ENCODE measurements at places on chromosomes 16 and 17.

DNA sequence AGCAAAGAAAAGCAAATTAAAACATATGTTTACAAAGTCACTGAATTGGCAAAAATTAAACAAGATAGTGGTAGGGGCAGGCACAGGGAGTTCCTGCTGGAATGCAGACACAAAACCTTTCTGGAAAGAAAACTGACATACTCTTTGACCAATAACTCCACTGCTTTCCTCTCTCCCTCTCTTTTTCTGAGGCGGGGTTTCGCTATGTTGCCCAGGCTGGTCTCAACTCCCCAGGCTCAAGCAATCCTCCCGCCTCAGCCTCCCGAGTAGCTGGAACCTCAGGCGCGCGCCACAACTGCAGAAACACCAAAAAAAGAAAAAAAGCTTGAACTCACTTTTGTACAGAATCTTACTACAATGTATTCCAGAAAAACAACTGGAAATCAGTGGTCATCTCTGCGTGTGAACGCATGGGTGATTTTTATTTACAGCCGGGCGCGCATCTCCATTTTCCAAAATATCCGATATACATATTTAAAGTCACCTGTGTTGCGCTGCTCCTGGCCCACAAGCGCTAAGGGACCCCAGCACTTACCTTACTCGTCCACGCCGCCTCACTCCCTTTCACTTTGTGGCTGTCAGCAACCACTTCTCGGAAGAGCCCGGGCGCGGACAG, 480 bp downstream of the TXNL4B start:
- DNase-seq, result no peak

GRCh38 chr16:58187092-58187491, 10.8 kb downstream of the CSNK2A2 start:
- no peak for DNase-seq

DNA sequence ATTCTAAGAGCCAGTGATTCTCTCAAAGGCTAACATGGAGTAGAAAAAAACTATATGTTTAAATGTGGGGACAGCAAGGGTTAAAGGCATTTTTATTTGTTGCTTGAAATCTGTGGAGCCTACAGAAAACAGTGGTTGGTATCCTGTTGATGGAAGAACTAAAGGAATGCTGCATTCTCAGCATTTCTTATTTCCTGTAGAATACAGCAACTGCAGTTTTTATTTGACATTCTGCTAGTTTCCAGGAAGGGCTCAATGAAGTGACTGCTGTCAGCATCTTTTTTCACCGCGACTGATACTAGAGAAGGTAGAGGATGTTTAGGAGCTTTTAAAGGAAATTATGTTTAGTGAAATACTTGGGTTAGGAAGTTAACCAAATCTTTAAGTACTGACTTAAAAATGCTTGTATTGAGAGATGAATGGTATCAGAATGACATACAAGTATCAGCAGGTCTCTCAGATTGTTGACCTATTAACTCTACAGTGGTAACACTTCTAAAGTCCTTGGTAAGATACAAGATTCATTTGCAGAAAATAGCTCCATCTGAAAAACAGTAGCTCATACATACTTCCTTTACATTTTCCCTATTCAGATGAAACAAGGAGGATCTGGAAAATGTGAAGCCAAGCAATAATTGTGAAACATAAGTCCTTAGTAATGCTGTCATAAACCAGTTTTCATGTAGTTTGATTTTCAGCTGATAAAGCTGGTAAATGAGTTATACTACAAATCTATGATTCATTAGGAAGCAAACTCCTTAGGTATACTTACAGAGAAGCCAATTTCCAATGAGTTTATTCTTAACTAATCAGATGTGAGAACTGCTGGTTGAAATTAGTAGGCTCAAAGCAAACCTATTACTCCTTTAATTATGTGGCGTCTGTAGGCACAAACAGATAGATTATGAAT, 15.2 kb downstream of the CLTC start:
- no peak for DNase-seq

GRCh38 chr17:18859256-18859655, 1.3 kb downstream of the PRPSAP2 start:
- no peak for DNase-seq

- no peak for DNase-seq
These were observed 65.6 kb downstream of the JPH3 start for GRCh38 chr16:87667946-87668345.

DNA sequence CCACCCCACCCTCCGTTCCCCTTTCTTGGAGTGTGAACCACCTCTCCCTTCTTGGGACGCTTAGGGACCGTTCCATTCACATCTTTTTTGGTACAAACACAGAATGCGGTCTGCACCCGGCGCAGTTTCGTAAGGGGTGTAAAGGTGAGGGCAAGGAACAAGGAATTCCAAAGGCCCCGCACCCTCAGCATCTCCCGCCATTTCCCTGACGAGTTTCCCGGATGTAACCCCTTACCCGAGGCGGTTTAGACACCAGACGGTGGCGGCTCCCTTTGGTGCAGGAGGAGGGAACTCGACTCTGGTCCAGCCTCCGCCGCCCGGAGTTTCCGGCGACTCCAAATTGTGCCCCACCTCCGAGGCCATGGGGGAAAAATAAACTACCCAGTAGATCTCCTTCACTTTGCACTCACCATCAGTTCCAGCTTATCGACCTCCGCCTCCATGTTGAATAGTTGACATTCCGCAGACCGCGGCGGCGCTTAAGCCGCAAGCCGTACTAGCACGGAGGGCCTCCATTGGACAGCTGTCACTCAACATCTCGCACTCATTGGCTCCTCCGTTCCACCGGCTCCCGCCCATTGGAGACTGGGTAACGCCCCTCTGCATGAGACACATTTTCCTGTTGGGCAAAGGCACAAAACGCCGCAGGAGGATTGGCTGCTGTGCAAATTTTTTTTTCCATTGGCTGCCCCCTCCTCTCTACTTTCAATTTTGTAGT, at the start of gene SKA2:
TSS of gene SKA2 (minus strand) at position 466 of the 718 bp plus-strand sequence. CDS start at position 443, 23 bp downstream.
- no peak for DNase-seq

- DNase-seq, result peak; percentile 28
These were observed 603 bp upstream of the TMEM95 start for GRCh38 chr17:7354262-7354843.

DNA sequence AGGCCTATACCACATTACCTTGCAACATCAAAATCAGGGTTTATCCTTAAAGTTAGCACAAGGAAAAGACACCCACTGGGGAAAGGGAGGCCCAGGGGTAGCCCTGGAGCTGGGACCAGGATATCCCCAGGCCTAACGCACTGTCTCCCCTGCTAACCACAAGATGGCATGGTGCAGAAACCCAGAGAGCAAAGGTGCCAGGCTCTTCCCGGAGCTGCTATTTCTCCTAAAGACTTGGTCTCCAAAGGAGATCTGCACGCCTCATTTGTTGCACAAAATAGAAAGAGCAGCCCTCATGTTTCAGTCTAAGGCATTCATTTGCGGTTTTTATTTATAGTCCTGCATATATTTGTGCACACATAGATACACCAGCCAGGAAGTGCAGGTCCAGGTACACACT, 408.6 kb downstream of the SOX9 start:
- DNase-seq, result no peak

- DNase-seq, result no peak
These were observed 1.1 kb downstream of the C1QBP start for GRCh38 chr17:5437721-5438317.

DNA sequence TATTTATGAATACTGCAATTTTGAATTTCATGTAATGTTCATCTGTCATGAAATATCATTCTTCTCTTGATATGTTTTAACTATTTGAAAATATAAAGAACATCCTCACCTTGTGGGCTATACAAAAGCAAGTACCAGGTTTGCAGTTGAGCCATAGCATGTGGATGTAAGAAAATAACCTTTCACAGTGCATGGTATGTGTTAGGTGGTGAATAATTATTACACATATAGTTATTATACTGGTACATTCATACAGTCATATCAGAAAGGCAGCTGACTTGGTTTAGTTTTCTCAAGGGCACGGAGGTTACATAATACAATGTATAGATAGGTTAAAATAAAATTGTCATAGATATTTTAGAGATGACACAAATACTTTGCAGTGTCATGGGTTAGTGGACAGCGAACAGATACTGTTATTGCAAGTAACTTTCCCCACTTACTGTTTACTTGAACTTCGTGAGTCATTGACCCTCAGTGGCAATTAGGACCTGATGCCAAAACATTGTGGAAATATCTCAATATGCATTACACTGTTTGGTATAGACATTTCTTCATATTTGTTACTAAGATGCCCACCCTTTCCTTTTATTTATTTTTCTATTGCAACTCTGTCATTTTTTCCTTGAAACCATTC, 445.4 kb upstream of the GOT2 start:
- no peak for DNase-seq

- DNase-seq, result no peak
These were observed 3.6 kb downstream of the CD19 start for GRCh38 chr16:28935346-28935745.

- no peak for DNase-seq
These were observed 91.4 kb upstream of the GSE1 start for GRCh38 chr16:85521552-85522307.

- no peak for DNase-seq
These were observed 158.5 kb upstream of the RPH3AL start for GRCh38 chr17:511001-511698.

DNA sequence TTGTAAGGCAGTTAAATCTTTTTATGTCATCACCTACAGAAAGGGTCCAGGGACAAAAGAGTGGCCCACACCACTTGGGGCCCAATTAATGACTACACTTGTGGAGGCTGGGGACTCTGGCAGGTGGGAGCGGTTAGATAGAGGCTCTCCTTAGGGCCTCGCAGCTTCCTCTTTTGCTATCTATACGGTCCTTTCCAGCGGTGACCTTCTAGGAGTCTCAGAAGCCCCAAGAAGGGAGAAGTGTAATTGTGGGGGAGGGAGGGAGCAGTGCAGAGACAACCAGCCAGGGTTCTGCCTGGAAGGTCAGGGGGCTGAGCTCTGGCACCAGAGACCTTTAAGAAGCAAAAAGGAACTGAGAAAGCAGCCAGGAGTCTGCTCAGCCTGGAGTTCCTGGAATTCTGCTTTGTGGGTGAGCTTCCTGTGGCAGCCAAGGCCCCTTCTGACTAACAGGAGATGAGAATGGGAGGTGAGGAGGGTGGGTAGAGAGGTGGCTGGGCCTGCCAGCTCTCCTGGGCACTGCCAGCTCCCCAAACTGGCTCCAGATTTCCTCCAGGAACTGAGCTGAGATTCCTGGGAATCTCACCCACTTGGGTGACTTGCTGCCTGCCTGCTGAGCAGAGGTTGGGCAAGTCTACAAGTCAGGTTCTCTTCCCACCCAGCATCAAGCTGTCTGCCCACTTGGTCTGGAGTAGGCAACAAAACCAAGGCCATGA, 16.3 kb upstream of the MAP3K14 start:
- DNase-seq, result peak; percentile 20

DNA sequence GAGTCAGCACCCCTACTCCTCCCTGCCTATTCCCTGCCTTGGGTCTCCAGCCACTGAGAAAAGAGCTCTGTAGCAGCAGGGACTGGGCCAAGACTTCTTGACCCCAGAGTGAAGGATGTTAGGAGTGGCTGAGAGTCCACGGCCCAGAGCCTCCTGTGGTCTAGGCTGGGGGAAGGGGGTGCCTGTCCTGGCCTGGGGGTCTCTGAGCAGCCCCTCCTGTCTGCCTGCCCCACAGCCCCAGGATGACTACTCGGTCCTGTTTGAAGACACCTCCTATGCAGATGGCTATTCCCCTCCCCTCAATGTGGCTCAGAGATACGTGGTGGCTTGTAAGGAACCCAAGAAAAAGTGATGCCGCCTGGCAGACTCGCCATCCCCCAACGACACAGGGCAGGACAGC, 5.5 kb downstream of the SULT1A2 start:
- DNase-seq, result no peak

- no peak for DNase-seq
These were observed 92.1 kb upstream of the ZNF750 start for GRCh38 chr17:82931699-82932517.

GRCh38 chr17:15260376-15261257, 4.5 kb downstream of the PMP22 start:
- DNase-seq, result peak; percentile 41

DNA sequence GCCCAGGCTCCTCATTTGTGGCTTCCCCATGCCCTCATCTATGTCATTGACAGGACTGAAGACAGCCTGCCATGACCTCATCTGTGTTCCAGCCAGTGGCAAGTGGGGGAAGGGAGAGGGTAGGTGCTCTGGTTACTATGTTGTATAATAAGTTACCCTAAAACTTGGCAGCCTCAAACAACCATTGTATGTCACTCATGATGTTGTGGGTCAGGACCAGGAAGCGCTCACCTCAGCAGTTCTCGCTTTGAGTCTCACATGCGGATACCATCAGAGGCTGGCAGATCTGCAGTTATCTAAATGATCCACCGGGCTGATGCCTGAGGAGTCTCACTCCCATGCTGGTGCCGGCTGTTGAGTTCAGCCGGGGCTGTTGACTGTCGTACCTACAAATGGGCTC, 89.0 kb upstream of the TMEM97 start:
- DNase-seq, result no peak

DNA sequence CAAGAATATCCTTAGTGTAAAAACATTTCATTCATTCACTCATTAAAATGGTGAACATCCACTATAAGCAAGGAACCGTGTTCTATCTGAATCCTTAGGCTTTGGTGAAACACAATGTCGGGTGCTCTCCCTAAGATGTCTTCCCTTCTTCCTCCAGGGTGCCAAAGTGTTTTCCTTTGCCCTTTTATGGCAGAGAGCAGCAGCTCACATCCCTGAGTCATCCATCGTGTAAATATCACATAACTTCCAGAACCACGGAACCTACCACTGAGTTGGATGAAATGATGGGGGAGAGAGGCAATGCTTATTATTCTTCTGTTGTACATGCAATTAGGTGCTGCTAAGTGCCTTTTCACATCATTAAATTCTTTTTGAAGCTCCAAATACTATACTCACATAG, 50.2 kb downstream of the DNAH3 start:
- DNase-seq, result no peak

- no peak for DNase-seq
These were observed 40.4 kb downstream of the ZNF778 start for GRCh38 chr16:89257757-89258465.

GRCh38 chr17:50267074-50267841, 7.0 kb upstream of the TMEM92 start:
- DNase-seq, result no peak

- DNase-seq, result no peak
These were observed 1.3 kb upstream of the NXPH3 start for GRCh38 chr17:49574323-49574781.

DNA sequence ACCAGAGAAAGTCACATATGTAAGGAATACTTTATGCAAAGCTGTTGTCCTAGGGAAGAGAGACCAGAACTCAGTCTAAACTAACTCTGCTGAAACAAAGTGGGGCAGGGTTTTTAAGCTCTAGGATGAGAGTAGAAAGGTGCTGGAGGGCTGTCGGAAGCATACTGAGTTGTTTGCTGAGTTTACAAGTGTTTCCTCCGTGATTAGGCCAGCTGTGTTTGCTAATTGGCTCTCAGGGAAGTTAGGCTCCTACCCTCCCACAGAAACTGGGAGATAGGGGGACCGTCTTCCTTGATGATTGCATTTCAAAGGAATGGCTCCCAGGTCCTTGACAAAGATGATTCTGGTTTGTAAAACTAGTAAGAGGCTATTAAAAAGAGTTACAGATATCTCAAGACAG, 24.4 kb upstream of the CRYM start:
- DNase-seq, result no peak

GRCh38 chr16:89556750-89557689, 3.5 kb upstream of the RPL13 start:
- peak; percentile 84 for DNase-seq

All from CD4-positive, alpha-beta T cell treated with Interleukin-10 for 1 hour (primary cell).